Activated naive CD8-positive, alpha-beta T cell treated with anti-CD3 and anti-CD28 coated beads for 36 hours (primary cell): ENCODE measurements at places on chromosomes 12 and 14.

GRCh38 chr14:80237143-80237542, 25.8 kb upstream of the DIO2 start:
- no peak for DNase-seq

DNA sequence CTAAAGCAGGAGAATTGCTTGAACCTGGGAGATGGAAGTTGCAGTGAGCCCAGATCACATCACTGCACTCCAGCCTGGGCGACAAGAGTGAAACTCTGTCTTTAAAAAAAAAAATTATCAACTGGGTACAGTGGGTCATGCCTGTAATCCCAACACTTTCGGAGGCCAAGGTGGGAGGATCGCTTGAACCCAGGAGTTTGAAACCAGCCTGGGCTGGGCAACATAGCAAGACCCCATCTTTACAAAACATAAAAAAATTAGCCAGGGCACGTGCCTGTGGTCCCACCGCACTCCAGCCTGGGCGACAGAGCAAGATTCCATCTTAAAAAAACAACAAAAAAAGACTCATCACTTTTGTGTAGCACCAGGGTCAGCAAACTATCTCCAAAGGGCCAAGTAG, 7.1 kb upstream of the NANOG start:
- no peak for DNase-seq

GRCh38 chr12:5441497-5442236, 9.8 kb downstream of the NTF3 start:
- DNase-seq = no peak

DNA sequence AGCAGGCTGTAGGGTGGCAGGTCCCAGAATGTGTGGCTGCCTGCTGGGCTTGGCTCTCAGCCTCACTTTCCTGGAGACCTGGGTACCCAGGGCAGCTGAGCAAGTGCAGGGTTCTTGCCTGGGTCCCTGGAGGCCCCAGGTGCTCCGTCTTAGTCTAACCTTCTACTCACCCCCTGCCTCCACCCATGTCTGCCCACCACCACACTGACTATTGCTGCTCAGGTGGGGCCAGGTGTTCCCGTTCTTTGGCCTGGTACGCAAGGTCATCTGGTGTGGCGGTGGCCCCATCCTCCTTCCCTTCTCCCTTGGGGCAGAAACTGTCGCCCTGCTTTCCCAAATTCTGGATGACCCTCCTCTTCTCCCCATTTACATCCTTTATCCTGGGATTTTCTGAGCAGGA, 319.9 kb downstream of the TMEM121 start:
- no peak for DNase-seq

GRCh38 chr12:109240365-109240764, 68.7 kb downstream of the FOXN4 start:
- no peak for DNase-seq

DNA sequence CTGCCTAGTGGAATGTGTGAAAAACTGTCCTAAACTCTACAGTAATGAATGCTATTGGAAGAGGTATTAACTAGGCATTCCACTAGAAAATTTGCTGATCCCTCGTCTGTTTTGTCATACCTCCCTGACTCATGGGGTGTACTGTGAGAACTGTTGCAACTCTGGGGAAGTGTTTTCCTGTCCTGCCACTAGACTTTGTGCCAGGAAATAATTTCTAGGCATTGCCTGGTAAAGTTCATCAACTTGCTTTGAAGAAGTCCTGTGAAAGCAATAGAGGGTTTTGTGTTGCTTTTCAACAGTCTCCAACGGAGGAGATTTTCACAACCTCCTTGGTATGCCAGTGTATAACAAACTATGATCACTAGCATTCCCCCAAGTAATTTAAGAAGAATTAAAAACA, 139.9 kb downstream of the AKAP6 start:
- no peak for DNase-seq

GRCh38 chr12:121580959-121581685, at the start of gene KDM2B:
Gene KDM2B (minus strand): TSS chr12:121581023. CDS start chr12:121580911, 112 bp downstream.
- DNase-seq = no peak

- no peak for DNase-seq
These were observed 9.1 kb upstream of the FBLN5 start for GRCh38 chr14:91956616-91957015.

- DNase-seq = no peak
These were observed 982 bp downstream of the RBMS2 start for GRCh38 chr12:56522411-56523193.

- DNase-seq = no peak
These were observed 89.2 kb downstream of the SPPL3 start for GRCh38 chr12:120814903-120815429.

- no peak for DNase-seq
These were observed 189.3 kb upstream of the LHX5 start for GRCh38 chr12:113660936-113661335.

- DNase-seq = no peak
These were observed 381.4 kb downstream of the TMEM117 start for GRCh38 chr12:44217146-44217883.

- DNase-seq = no peak
These were observed 556.7 kb upstream of the FBXO33 start for GRCh38 chr14:39988939-39989338.

DNA sequence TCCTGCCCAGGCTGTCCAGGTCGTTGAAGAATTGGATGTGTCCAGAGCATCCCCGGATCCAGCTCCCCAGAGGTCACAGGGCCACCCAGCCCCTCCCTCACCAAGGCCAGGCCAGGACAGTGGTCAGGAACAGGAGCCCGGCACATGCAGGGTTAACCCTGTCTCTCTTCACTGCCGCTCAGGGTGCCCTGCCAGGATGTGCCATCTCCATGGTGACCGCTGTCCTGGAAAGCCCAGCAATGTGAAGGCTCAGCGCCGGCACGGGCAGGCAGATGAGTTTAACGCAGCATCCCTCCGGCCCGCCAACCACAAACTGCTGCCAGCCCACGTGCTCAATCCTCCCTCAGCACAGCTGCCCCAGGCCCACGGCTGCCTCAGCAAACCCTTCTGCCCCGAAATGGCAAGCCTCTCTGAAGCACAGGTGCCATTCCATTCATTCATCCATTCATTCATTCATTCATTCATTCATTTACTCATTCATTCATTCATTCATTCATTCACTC, 4.4 kb downstream of the TMEM179 start:
- no peak for DNase-seq
